ENCODE measurements at places on chromosomes 16 and 17. TPM values are rescaled to one million over a fixed set of nuclear protein-coding genes. Genes with fewer than 3 reads are reported as not detected.

CDRT15L2 gene
- total RNA-seq = not detected

SECTM1 gene
- 2.3 TPM for total RNA-seq

C16orf74 gene
- total RNA-seq = 5.0 TPM

MAZ gene
- total RNA-seq = 113 TPM

MSLN gene
- total RNA-seq = not detected

Data from IMR-90 (cell line).